RPMI8226 (cell line): ENCODE measurements at places on chromosomes 2 and 18.

GRCh38 chr18:7691206-7691605, 124.1 kb downstream of the PTPRM start:
- no peak for DNase-seq

- no peak for DNase-seq
Measured at GRCh38 chr2:183229386-183229785, 105.1 kb downstream of the NUP35 start.

GRCh38 chr2:216059233-216059834, 22.3 kb downstream of the PECR start:
- DNase-seq, result no peak

DNA sequence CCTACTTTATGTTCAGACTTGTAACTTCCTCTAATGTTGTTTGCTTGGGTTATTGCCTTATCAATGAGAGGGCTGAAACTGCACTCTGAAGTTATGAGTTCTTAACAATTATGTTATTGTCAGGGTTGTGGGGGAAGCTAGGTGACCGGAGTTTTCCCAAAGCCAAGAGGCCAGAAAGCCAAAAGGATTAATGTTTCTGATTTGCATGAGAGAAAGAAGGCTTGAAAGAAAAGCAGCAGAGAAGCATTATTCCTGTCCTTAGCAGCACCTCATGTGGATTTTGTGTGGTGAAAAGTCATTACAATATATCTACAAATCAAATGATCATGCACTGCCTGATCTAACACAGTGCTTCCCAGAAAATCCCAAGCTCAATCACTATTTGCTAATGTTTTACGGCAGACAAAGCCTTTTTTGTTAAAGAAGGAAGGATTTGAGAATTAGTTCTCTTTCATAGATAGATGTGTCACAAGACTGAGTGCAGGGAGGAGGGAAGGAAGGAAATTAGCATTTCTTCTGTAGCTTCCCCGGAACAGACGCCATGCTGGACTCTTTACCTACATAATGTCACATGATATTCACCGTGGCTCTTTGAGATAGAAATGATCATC, 203.2 kb downstream of the ALK start:
- DNase-seq, result no peak

DNA sequence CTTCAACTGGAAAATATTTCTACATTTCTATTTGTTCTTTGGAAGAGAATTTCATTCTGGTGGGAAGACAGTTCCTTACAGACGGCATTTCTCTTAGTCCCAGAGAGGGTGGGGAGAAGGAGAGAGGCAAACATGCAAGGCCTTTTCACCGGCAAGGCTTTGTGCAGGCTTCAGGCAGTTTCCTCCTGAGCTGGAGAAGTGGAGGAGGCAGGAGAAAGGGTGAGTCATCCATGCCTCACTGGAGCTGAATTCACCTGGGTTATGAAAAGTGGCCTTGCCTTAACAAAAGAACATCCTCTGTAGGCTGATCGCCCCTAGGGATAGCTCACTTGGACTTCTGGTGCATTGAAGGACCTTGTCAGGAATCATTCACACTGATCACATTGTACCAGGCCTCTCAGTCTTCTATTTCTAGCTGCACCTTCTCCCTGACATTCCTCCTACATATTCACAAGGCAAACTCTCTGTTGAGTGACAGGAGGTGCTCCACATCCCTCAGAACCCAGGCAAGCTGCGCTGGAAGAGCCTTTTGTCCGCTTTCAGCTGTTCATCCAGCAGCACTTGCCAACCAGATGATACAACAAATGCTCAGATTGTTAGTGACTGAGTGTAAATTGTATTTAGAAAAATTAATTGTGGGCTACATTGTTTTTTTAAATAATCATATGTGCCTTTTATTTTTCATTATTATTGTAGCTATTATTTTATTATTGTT, 796.1 kb downstream of the DCDC2C start:
- DNase-seq, result no peak
